ENCODE measurements at places on chromosomes 4 and X.

DNA sequence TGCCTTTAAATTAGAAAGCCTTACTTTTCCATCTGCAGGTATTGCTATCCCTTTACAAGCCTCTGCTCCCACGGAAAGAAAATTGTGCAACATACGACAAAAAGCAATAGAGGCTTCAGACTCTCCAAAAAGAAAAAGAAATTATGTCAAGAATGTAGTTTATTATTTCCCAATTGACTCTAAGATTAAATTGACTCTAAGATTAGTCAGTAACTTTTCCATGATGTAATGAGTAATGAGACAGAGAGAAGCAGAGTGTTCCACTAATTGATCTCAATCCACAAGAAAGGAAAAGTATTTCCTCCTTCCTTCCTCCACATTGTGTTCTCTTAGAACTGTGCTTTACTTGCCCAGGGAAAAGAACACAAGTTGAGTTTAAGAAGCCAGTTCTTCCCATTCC lies 345.7 kb upstream of the HS3ST1 start:
- DNase-seq = no peak

GRCh38 chrX:152637649-152638442 lies at the start of gene GABRQ:
GABRQ (plus strand) TSS chrX:152637895; CDS start chrX:152638203, 308 bp downstream.
- DNase-seq = peak; percentile 97

- DNase-seq = peak; percentile 49
Observed at GRCh38 chr4:114659386-114660008, 60.9 kb downstream of the UGT8 start.

DNA sequence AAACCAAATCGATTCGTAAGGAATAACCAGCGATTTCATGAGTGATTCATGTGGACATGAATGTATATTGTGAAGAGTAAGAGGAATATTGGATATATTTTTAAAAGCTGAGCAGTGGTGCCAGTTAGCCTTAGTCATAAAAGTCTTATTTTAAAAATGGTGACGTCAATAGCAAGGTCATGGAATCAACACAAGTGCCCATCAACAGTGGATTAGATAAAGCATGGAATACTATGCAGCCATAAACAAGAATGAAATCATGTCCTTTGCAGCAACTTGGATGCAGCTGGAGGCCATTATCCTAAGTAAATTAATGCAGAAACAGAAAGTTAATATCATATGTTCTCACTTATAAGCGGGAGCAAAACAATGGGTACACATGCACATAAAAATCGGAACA lies 89.0 kb upstream of the STOX2 start:
- DNase-seq = no peak

DNA sequence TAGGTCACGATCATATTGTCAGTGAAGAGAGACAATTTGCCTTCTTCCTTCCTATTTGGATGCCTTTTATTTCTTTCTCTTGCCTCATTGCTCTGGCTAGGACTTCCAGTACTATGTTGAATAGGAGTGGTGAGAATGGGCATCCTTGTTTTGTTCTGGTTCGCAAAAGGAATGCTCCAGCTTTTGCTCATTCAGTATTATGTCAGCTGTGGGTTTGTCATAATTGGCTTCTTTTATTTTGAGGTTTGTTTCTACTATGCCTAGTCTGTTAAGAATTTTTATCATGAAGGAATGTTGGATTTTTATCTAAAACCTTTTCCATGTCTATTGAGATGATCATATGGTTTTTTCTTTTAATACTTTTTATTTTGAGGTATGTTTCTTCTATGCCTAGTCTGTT lies 152.3 kb upstream of the MAD2L1 start:
- no peak for DNase-seq

DNA sequence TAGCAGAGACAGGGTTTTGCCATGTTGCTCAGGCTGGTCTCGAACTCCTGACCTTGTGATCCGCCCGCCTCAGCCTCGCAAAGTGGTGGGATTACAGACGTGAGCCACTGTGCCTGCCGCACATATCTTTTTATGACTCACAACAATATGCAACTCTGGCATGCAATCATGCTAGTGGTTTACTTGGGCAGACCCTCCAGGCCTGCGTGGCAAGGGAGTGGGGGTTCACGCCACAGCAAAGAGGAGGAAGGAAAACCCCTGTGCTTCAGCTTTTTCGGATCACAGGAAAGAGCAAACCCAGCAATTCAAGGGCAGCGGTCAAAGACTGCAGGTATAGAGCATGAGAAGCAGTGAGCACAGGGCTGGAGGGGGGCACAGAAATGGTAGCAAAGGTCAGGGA lies 48.3 kb upstream of the CD99 start:
- no peak for DNase-seq

GRCh38 chr4:169770416-169770815 lies 12.7 kb upstream of the HPF1 start:
- no peak for DNase-seq

DNA sequence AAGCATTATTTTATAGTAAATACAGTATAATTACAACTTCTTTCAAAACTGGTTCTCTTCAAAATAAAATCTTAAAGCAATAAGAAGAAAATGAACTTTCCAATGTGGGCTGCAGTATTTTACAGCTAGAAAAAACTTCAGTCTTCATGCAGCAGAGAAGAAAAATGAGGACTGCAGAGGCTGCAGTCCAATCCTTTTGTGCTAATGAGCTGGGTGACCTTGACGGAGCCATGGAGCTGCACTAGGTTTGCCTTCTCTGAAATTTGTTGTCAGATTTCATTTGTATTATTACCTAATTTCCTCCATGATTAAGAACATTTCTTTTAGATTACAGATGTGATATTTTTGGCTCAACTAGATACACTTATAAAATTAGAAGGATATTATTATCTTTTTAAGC lies 245.2 kb upstream of the ADAMTS3 start:
- no peak for DNase-seq

DNA sequence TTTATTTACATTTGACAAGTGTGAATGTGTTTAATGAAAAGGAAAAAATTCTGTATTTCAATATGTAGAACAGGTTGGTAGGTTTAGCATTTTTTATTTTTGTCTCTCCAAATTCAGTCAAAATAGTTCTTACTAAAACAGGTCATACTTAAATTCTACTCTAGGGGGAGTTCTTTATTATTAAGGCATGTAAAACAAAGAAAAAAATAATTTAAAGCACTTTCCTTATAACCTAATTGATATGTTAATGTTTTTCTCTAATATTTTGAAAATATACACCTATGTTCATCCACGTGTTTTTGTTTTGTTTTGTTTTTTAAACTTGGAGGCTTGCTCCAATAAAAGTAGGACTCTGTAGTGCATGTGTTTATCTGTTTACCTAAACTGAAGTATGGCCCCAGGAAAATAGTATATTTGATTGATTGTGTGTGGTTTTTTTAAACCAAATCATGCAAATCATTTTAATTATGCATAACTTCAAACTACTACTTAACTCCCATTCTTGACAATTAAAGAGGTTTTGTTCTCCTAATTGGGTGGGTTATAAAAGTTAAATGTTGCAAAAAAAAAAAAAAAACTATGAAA lies 562.7 kb downstream of the RPA4 start:
- no peak for DNase-seq

- no peak for DNase-seq
Observed at GRCh38 chrX:118675966-118676349, 51.4 kb upstream of the IL13RA1 start.

DNA sequence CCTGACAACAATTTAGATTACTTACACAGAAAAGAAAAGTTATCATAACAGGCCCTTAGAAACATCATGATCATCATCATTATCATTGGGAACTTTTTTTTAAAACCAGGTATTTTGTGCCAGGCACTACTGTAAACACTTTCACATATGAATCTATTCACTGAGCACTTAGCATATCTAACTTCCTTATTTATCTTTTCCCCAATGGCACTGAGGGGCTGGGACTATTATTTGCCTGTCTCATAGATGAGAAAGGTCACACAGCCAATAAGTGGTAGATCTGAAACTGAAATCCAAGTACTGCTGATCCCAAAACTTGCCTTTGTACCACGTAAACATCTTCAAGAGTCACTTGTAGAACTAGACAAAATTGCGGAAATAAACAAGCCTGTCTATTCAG lies 184.2 kb upstream of the RBPJ start:
- DNase-seq = no peak

DNA sequence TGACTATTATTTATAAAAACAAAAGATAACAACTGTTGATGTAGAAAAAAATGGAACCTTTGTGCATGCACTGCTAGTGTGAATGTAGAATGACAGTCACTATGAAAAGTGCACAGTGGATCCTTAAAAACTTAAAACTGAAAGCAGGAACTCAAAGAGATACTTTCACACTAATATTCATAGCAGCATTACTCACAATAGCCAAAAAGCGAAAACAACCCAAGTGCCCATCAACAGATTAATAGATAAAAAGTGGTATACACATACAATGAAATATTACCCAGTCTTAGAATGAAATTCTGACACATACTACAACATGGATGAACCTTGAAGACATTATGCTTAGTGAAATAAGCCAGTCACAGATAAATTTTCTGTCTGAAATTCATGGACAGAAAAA lies 23.8 kb downstream of the CENPC start:
- DNase-seq = no peak

- DNase-seq = no peak
Observed at GRCh38 chr4:71288875-71289274, 49.9 kb upstream of the SLC4A4 start.

GRCh38 chr4:8642651-8643321 lies 50.2 kb downstream of the CPZ start:
- no peak for DNase-seq

GRCh38 chr4:141340458-141340857 lies 119.8 kb downstream of the ZNF330 start:
- DNase-seq = no peak

DNA sequence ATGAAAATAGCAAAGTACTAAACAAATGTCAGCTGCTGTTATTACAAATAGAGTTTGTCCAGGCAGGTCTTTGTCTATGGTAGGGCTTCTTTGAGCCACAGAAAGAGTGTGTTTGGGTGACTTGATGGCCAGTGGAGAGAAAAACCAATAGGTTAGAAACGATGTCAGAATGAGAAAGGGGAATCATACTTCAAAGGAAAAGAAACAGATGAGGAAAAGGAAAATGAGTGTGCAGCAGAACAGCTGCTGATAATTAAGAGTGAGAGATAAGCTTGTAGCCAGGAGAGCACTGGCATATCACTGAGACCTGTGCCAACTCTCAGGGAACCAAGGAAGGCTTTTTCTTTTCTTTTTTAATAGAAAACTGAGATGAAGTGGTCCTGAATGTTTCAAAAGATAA lies 257.2 kb downstream of the ARHGAP24 start:
- no peak for DNase-seq

DNA sequence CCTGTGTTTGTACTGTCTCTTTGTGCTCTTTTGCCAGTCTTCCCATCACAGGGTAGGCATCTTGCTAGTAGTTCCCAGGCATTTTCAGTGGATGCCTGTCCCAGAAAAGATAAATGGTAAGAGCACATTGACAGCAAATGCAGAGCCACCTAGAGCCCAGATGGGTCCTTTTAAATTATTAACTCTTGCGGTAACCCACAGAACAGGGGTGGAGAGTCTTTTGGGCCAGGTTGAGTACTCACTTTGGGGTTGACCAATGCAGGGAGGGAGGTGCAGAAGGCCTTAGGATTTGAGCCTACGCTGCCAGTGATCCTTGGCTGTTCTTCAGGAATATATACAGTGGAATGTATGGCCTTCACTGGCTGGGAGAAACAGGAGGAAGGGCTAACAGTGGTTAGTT lies 173.8 kb downstream of the MSN start:
- no peak for DNase-seq

GRCh38 chr4:151417766-151418376 lies 8.9 kb downstream of the FHIP1A start:
- no peak for DNase-seq

DNA sequence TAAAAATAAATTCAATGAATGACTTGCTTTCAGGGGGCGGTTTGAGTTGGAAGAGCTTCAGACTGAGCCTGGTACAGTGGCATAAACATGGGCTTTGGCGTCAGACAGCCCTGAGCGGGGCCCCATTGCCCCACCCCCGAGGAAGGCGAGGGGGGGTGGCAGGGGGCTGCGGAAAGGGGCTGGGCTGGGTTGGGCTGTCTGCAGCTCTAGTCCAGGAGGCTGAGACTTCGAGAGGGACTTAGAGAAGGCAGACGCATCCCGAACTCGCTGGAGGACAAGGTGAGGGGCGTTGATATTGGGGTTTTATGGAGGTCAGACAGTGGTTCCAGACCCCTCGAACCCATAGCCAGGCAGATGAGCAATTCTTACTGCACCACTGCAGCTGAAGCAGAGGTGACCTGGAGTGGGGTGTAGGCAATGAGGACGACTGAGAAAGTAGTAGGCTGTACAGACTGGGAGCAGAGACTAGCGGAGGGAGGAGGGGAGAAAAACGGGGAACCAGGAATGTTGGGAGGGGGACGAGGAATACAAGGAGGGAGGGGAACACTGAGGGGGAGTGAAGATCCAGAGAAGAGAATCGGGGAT lies at the start of gene MAGED2:
Gene MAGED2 (plus strand): TSS at position 222 of the 585 bp plus-strand sequence. CDS start 1,587 bp downstream, outside the sequence.
- peak; percentile 68 for DNase-seq

GRCh38 chrX:136214551-136214950 lies 36.6 kb downstream of the MAP7D3 start:
- peak; percentile 77 for DNase-seq

GRCh38 chrX:38890963-38891362 lies 89.7 kb downstream of the MID1IP1 start:
- no peak for DNase-seq

DNA sequence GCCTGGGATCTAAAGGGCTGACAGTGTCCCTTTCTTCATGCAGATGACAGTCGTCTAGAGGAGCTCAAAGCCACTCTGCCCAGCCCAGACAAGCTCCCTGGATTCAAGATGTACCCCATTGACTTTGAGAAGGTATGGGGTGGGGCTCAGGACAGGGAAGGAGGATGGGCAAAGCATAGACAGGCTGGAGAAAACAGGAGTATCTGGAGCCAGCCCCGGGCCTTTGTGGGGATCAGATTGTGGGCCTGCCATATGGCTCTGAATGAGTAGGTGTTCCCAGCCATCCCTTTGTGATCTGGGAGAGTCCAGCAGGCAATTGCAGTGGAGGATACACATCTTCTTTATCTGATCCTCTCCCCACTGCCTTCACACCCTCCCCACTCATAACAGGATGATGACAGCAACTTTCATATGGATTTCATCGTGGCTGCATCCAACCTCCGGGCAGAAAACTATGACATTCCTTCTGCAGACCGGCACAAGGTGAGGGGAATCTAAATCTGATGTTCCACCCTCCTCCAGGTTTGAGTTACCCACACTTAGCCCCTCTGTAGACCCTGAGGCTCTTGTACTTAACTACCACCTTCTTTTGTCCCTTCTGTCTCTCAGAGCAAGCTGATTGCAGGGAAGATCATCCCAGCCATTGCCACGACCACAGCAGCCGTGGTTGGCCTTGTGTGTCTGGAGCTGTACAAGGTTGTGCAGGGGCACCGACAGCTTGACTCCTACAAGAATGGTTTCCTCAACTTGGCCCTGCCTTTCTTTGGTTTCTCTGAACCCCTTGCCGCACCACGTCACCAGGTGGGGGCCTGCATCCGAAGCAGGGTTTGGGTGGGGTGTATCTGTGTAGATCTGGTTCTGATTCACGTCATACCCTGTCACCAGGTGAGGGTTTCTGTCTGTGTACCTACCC lies 5.8 kb upstream of the CDK16 start:
- DNase-seq = no peak

GRCh38 chr4:14867847-14868246 lies 134.4 kb upstream of the CPEB2 start:
- peak; percentile 57 for DNase-seq

- no peak for DNase-seq
Observed at GRCh38 chr4:139732991-139733570, 67.5 kb downstream of the MGST2 start.

Measured in ELF-1 (cell line).